ENCODE measurements at places on chromosomes 1 and 21.

DNA sequence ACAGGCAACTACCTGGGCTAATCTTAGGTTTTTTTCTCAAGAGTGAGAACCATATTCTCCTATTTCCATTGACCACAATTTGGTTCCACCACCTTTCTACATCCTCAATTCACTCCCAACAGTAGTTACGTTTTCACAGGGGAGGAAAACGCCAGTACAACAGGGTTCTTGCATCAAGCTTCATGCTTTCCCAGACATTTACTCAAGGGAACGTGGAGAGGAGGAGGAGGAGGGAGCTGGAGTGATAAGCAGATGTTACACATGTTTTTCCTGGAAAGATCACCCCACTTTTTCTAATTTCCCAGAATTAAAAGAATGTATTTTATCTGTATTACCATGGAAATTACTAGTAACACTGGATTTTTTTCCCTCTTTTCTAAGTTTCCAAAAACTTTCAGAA lies 58.3 kb downstream of the RGS5 start:
- no peak for DNase-seq

DNA sequence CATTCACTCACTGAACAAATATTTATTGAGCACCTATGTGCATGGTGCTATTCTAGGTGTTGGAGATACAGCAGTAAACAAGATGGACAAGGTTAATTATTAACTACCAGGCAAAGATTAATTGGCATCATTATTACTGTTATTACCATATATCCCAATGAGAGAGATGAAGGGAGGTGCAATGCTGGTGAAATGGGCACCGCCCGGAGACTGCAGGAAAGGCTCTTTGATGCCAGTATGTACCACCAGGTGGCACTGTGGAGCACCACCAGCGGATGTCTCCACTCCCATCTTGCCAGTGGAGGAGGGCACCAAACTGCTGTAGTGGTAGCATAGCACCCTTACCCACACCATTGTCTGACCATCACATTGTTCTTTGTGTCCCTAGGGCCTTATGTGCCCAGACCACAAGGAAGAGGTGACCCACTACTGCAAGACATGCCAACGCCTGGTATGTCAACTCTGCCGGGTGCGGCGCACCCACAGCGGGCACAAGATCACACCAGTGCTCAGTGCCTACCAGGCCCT lies 3.0 kb downstream of the TRIM46 start:
- peak; percentile 80 for DNase-seq

- DNase-seq, result no peak
Measured at GRCh38 chr1:71667216-71667615, 586.4 kb upstream of the ZRANB2 start.

GRCh38 chr1:57843760-57844159 lies 419.9 kb upstream of the DAB1 start:
- DNase-seq, result peak; percentile 55

DNA sequence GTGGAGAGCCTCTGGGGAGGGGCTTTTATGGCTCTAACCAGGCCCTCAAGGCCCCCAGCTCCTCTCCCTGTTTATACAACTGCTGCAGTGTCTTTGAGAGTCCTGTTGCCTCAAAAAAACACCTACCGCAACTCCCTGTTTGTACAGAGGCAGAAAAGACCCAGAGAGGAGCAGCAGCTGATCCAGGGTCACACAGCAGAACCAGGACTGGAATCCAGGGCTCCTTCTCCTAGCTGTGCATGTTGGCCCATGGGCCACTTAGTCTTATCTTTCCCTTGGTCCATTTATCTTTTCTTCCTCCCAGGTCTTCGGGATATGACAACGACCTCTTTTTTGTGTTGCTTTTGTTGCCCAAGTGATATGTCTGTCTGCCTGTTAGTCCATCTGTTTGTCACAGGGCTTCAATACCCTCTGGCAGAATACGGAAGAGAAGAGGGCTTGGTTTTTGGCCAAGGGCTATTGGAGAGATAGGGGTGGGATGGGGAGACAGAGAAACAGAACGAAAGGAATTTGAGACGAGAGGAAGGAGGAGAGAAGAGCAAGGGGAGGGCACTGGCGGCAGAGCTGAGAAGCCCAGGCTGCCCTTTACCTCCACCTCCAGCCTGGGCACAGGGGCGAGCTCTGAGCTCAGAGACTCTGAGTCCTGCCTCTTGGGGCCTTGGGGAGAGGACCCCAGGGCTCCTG lies 33.5 kb upstream of the WASF2 start:
- no peak for DNase-seq
